ENCODE measurements at places on chromosomes 11 and 22.

DNA sequence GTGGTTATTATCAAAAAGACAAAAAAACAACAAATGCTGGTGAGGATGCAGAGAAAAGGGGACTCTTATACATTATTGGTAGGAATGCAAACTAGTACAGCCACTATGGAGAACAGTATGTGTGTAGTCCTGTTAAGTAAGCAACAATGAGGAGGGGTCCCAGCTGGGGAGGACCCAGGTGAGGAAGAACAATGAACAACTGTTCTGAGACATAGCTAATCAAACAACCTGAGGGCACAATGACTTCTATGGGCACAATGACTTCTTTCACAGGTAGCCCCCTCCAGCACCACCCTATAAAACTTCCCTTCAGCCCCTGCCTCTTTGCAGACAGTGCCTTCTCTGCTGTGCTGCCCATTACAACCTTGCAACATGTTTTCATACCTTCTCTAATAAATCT lies 5.6 kb downstream of the JAML start:
- DNase-seq = no peak

GRCh38 chr22:27990879-27991278 lies 71.8 kb upstream of the PITPNB start:
- peak; percentile 83 for DNase-seq

- no peak for DNase-seq
These were observed 41.7 kb downstream of the RPS6KA4 start for GRCh38 chr11:64400667-64401066.

GRCh38 chr22:23233752-23234408 lies 53.6 kb downstream of the BCR start:
- no peak for DNase-seq

DNA sequence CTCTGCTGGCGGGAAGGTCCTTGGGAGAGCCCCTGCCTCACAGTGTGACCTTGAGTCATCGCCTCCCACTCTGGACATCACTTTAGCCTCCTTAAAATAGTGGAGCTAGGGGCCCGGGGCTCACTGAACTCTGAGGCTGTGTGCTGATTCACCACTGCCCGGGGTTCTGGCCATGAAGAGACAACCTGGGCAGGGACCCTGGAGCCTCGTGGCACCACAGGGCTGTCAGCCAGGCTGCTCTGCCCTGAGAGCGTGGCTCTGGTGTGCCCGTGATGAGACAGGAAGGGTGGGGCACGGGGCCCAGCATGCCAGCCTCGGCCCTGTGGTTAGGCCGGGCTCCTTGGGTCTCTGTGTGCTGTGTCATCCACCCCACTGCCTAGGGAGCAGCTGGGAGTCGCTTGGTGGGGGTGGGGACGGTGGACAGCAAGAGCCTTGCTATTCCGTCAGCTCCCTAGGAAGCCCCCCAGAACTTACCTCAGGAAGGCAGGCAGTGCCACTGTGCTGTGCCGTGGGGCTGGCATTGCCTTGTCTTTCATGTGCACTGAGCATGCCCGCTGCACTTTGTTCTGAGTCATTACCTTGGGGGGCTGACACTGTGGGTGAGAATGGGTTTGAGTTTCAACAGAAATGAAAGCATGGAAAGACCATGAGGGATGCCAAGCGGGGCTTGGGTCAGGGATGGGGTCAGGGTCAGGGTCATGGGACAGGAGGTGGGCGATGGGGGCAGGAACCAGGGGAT lies 31.7 kb downstream of the TPCN2 start:
- DNase-seq = no peak

DNA sequence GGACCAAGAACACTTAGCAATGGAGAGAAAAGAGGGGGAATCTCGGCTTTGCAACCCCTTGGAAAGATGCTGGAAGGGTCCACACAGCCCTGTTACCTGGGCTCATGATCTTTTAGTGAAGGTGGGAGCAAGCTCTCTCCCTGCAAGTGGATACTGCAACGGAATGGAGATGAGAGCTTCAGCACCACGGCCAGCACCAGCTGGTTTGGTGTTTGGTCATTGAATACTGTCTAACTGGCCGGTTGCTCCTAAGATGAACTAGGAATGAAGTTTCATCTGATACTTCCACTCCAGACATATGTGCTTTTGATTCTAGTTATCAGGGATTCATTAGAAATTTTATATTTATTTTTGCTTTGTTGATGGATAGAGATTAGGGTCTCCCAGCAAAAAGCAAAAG lies 16.3 kb downstream of the HTR3A start:
- DNase-seq = peak; percentile 76

GRCh38 chr11:67698247-67698646 lies 23.8 kb upstream of the ALDH3B2 start:
- no peak for DNase-seq

DNA sequence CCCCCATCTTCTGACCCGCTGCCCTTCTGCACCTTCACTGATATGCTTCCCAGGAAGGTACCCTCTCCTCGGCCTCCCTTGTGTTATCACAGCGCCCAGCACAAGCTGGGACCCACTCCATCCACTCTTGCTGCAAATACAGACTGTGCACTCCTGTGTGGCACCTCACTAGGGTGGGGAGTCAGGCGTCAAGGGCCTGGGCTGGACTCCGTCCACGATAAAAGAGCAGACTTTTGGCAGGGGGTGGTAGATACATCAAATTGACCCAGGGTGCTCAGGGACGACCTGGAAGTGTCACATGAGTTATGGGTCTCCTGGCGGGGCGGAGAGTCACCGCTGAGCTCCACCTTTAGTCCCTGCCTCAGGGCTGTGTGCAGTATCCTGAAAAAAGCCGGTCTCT lies 908 bp downstream of the TRPM5 start:
- no peak for DNase-seq

GRCh38 chr11:13287036-13287435 lies 9.4 kb downstream of the BMAL1 start:
- no peak for DNase-seq

GRCh38 chr11:114193730-114194679 lies 102.2 kb upstream of the NNMT start:
- DNase-seq = no peak

DNA sequence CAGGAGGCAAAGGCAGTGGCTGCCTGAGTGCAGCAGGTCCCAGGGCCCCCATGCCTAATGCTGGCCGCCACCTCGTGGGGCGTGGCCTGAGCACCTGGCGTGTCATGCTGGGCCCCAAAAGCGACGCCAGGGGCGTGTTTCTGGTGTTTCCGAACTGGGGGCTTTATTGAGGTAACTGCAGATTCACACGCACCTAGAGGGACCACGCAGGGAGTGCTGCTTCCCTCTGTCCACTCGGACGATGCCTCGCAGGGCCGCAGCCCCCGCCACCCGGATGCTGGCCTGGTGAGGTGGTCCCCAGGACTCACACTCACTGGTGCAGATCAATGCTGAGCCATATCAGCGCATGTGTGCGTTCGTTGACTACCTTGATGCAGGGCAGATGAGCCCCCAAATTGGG lies 736.2 kb downstream of the BRD1 start:
- DNase-seq = no peak

GRCh38 chr11:78870655-78871054 lies 296.0 kb upstream of the NARS2 start:
- no peak for DNase-seq

DNA sequence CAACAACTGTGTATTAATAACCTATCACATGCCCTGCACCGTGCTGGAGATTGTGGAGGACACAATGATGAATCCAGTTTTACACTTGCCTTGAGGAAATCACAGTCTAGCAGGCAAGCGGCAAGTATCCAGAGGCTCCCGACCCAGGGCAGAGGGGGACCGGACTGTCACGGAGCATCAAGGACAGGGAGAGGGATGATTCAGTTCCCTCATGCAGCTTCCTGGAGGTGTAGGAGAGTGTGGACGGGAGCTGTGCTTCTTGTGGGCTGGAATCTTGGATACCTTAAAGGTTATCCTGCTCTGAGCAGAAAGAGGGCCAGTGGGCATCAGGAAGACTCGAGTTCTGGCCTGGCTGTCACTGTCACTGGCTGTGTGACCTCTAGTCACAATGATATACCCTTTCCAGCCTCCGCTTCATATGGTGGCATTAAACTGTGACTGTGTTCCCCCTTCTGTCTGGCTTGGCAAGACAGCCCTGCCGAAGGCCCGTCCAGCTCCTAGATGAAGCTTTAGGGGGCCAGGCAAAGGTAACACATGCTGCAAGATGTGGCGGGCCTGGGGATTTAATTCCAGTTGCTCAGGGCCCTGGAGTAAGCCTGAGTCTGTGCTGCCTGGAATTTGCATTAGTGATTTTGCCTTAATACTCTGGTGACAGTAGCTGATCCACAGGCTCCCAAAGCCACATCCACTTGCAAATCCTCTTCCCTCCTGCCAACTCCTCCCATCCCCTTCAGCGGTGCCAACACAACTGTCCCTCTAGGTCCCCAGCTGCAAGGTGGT lies 162.8 kb downstream of the DSCAML1 start:
- no peak for DNase-seq

DNA sequence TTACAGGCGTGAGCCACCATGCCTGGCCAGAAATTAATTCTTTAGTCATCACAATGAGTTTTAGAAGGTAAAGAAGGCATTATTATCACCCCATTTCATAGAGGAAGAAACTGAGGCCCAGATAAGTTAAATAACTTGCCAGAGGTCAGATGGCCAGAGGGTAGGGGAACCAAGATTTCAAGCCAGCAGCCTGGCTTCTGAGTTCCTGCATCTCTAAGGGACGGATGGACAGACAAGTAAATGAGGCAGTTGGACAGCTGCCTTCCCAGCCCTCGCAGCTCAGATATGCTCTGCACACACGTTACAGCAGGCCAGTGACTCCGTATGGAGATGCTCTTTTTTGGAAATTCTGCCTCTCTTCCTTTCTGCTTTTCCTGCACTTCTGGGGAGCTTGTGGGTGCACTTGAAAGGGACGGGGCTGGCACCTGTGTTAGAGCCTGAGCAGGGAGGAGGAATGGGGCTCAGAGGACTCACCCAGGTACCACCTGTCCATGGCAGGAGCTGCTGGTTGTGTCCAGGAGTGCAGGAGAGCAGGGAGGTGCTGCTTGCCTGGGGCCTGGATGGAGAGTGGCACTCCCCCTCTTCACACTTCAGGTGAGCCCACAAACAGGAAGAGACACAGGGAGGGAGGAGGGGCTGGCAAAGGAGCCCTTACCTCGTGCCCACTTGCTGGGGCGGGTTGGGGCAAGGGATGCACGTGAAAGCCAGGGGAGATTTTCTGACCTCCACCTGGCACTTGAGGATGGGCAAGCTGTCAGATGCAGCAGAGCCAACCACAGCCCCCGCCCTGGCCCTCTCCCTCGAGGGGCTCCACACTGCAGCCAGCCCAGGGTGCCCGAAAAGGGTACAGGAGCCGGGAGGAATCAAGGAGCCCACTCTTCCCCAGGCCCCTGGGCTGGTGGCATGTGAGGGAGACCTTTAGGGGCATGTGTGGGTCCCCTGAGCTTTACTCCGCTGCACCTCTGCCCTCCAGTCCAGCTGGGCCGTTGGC lies 3.3 kb upstream of the FXYD2 start:
- DNase-seq = peak; percentile 5

DNA sequence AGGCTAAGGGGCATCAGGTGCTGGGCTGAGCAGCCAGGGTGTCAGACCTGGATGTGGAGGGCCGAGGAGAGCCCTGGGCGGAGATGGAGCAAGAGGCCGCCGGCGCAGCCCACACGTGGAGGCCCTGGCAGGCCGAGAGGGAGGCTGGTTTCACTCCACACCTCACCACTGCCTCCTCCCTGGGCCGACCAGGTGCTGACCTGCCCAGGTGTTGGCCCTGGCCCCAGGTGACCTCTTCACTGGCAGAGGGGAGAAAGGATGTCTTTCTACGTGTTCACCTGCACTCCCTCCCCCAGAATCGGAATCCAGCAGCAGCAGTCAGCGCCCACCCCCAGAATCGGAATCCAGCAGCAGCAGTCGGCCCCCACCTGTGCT lies 781 bp downstream of the ANO9 start:
- no peak for DNase-seq

GRCh38 chr11:70498171-70498571 lies 99.8 kb downstream of the CTTN start:
- no peak for DNase-seq

- no peak for DNase-seq
These were observed 51.5 kb upstream of the RAB1B start for GRCh38 chr11:66216911-66217310.

GRCh38 chr11:19344661-19345518 lies 104.1 kb upstream of the E2F8 start:
- DNase-seq = peak; percentile 84

- no peak for DNase-seq
These were observed 1502.7 kb downstream of the TBC1D22A start for GRCh38 chr22:48265000-48265625.

DNA sequence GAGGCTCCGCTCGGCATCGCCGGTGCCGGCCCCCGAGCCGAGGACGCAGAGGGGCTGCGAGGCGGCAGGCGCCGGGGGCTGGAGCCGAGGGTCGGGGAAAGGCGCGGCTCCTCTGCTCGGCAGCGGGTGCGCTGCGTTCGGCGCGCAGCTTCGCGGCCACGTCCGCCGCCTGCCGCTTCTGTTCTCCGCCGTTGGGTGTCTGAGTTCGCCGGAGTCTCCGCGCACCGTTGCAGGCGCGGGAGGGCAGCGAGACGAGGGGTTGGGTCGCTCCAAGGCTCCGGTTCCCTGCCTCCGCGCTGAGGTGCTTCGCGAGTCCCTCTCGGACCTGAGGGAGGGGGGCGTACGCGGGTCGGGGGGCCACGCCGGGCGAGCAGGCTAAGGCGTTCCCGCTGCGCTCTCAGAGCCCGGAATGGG lies 347 bp downstream of the MN1 start:
- peak; percentile 58 for DNase-seq

- no peak for DNase-seq
These were observed 6.1 kb upstream of the CHST1 start for GRCh38 chr11:45671246-45672171.

DNA sequence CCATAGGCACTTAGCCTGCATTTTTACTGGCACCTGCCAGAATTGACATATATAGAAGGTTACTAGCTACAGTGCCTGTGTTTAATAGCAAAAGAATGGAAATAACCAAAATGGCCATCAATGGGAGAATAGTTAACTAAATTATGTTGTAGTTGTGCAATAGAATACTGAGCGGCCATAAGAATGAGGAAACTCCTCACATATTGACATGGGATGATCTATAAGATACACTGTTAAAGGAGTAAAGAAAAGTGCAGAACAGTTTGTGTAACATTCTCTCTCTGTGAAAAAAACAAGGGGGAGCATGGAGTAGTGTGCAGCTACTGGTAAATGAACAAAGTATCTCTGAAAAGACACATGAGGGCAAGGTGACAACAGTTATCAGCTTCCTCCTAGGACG lies 21.5 kb downstream of the ARAP1 start:
- DNase-seq = no peak

DNA sequence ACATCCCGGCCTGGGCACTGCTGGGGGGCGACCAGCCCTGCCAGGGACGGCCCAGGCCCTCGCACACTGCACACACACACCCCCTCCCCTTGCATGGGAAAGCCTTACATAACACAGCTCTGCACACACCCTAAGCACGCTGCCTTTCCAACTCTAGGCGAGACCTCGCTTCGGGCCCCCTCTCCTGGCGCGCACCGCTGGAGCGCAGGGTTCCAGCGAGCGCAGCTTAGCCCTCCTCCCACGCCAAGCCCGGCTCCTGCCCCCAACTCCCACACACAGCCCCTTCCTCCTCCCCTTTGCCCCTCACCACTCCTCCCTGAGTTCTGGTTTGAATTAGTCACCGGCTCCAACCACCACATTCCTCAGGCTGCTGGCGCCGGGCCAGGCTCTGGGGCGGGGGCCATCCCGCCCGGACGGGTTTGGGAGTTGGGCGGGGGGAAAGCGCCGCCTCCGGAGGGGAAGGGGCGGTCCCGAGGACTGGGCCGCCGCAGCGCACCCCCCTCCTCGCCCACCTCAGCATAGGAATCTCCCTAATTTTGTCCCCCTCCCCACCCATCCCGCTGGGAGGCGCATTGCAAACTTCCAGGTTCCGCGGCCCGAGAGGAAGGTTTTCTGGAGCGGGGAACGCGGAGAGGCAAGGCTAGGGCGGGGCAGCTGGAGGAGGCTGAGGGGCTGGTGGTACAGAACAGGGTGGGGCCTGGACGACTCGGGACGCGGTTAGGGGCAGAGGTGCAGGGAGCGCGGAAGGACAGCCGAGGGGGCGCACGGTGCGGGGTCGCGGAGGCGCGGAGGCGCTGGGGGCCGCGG lies 966 bp downstream of the AHNAK start:
- DNase-seq = peak; percentile 80
